ENCODE measurements at places on chromosomes 7 and 10.

DNA sequence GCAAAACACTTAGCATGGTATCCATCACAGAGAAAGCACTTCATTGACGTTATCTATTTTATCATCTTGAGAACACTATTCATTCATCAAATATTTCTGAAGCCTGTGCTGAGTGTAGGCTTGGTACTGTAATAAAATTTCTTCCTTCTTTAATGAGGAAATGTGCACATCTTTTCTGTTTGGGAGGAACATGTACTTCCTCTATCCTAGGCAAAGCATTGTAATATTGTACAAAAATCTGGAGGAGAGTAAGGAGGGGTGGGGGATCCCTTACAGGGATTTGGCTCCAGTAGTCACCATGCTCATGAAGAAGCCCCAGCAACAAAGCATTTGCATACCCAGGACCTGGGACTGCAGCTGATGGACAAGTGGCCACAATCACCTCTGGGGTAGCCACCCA is 39.9 kb upstream of the SORCS3 start:
- no peak for DNase-seq

DNA sequence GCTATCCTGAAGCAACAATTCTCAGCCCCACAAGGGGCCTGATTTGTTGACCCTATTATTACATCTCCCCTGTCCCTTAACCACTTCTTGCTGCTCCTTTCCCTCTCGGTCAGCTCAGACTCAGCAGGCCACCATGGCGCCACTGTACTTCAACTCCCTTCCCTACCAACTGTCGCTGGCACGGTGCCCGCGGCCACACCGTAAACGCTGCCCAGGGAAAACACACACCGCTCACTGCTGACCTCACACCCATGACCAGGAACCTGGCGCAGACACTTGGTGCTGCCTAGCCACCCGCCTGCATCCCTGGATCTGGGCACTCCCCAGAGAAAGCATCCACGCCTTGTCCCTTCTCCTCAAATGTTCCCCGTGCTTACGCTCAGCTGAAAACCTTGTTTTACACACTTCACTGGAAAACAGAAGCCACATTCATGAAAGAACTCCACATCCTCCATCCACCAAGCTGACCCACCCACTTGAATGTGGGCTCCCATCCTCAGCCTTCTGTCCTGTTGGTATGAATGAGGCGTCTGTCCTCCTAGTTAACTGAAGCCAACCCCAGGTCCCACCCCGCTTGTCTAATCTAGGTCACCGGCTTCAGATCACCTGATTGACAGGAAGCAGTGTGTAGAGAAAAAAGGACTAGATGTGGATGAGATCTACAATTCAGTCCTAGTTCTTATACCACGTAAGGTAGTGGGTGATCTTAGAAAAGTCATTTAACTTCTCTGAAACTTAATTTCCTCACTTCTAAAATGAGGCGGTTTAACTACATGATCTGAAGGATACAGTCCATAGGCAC is 28.5 kb upstream of the CRYGN start:
- DNase-seq, result no peak

- no peak for DNase-seq
Observed at GRCh38 chr7:96578606-96579005, 131.0 kb downstream of the SEM1 start.

DNA sequence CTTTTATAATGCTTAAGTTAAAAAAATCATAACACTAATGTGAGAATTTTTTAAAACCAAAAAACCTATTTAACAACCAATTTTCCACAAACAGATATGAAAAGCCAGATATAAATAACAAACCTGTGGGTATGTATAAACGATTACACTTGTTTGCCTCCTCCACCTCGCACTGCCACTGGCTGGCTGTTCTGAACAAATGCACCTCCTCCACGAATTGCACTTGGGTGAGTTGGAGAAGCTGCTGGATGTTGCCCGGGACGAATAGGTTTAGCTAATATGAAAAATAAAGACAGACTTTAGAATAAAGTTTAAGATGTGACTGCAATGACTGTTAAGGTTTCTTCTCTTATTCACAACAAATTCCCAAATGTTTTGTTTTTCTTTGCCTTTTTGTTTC is 40.8 kb downstream of the KIF5B start:
- no peak for DNase-seq

DNA sequence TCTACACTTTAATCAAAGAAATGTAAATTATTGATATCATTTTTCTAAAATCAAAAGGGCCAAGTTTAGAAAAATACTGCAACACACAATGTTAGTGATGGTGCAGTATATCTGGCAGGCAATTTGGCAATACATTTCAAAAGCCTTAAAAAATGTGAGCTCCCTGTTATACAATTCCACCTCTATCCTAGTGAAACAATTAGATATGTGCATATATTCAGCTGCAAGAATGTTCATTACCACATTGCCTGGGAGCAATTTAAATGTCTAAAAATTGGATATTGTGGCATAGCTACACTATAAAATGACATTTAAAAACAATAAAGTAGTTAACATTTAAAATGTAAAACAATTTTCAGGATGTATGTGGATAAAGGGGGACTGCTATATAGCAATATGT is 10.1 kb upstream of the ERVW-1 start:
- DNase-seq, result no peak

DNA sequence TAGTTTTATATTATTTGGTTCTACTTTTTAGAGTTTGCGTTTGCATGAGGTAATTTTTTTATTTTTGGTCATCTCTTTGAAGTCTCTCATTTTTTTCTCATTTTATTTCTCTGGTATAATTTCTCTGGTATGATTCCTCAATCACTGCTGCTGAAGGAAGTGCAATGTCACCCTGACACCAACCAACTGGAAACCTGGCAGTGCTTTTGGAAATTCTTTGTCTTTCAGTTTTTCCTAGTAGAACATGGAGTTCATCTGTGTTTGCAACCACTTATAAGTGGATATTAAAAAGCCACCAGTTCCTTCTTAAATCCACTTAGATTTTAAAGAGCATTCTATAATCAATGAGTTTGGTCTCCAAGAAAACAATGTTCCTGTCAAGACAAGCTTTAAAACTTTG is 291.8 kb downstream of the PRKG1 start:
- DNase-seq, result no peak

DNA sequence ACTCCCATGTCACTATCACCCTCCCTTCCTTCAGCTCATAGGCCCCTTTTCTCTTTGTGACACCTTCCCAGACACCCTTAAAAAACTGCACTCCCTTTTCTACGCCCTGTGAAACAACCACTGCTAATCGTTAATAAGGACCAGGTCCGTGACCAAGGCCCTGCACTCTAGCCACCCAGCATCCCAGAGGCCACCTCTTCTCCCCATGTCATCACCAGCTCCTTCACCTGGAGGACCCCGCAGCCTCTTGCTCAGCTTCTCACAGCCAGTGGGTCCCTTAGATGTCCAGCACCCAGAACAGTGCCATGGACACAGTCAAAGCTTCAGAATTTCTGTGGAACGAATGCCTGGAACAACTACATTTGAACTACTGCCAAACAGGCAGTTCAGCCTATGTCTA is 2.3 kb downstream of the PARD3 start:
- DNase-seq, result no peak

GRCh38 chr7:125173571-125173970 is 243.9 kb upstream of the POT1 start:
- DNase-seq, result no peak

GRCh38 chr10:50648089-50648934 is 24.6 kb upstream of the SGMS1 start:
- DNase-seq, result no peak

DNA sequence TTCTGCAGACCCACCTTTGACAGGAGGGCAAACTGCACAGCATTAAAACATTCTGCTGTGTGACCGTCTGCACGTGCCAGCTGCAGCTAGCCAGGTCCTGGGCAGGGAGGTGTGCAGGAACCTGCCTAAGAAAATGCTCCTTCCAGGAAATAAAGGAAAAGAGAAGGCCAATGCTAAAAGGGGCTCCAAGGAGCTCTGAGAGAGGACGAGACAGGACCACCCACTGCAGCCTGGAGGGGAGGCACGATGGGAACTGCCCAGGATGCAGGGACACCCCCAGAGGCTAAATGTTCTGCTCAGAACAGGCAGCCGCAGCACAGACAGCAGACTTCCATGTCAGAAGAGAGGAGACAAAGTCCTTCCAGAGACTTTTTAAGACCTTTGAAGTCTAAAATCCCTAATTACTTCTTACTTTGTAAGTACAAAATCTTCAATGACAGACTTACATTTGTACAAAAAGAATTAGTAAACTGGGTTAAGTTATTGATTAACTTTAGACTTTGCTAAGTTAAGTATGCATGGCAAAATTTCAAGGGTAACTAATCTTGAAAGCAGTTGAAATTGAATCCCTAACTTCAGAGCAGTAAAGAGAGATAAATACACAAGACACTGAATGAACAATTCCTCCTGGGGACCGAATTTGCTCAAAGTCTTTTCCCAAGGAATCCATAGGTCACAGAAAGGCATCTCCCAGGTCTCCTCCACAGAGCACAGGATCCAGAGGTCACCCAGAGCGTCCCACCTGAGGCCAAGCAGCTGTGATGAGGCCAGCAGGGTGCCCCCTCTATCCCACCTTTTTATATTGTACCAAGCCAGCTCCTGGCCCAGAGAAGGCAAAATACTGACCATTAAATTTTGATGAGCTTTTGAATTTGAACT is 21.5 kb downstream of the HSPA12A start:
- no peak for DNase-seq

GRCh38 chr10:69064762-69065328 is 23.1 kb upstream of the SRGN start:
- DNase-seq, result no peak

GRCh38 chr10:129709101-129709500 is 242.1 kb downstream of the MGMT start:
- no peak for DNase-seq

DNA sequence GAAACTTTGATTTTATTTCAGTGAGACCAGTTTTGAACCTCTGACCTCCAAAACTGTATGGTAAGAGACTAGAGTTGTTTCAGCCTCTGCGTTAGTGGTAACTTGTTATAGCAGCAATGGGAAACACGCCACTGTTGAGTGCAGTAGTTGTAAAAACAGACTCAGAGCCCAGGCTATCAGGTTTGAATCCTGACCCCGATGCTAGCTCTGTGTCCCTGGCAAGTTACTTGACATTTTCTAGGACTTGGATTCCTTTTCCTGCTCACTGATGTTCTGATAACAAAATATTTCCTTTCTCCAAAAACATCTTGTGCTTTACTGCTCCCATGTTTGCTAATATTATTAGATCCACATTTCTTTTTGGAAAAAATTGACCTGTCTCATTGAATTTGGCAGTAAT is 131.0 kb downstream of the PLXDC2 start:
- DNase-seq, result no peak

DNA sequence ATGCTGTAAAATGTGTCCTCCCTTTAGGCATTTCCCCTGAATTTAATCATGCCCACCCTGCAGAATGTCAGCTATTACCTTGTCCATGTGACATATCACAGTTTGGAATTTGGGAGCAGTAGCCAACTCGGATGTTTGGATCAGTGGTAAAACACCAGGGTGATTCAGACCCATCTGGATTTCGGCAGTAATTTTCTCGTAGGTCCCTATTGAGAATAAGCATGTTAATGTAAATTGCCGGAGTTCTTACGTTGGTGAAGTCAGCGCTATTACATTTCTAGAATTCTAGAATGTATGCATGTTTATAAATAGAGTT is 44.1 kb downstream of the HGF start:
- no peak for DNase-seq

DNA sequence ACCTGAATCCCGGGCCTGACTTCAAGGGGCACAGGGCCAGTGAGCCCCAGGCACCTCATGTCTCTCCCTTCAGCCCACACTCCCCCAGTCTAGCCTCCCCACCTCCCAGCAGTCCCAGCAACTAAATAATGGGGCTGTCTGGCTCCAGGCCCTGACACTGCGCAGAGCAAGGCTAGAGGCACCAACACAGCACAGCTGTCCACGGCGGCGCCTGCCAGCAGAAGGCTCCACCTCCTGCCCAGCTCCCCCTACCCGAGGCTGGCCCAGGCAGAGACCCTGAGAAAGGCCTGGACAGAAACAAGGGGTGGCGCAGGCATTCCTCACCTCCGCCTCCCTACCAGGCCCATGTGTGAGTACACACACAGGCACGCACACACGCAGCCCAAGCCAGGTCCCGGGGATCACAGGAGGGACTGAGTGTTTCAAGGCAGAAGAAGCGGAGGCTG is 6.1 kb downstream of the KCNH2 start:
- DNase-seq, result peak; percentile 92

DNA sequence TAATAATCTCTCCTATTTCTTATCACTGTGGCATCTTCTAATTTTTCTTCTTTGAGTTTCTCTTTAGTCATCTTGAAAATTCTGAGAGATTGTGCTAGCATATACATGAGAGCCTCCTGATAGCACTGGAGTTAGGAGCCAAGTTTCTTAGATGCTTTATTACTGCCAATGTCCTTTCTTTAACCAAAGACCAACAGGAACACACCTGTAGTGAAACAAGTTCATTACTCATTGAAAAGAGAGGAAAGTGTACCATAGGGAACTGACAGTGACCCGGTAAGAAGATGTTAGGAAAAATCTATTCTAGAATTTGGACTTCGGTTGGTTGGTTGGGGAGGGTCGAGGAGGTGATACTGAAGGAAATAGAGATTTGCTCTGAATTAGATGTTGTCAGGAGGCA is 27.1 kb upstream of the CD36 start:
- DNase-seq, result no peak

- DNase-seq, result no peak
Observed at GRCh38 chr7:94423863-94424735, 29.4 kb downstream of the COL1A2 start.

GRCh38 chr7:149728491-149729375 is 44.7 kb downstream of the ZNF467 start:
- DNase-seq, result no peak

- DNase-seq, result no peak
Observed at GRCh38 chr7:31958226-31958625, 112.0 kb downstream of the PDE1C start.

DNA sequence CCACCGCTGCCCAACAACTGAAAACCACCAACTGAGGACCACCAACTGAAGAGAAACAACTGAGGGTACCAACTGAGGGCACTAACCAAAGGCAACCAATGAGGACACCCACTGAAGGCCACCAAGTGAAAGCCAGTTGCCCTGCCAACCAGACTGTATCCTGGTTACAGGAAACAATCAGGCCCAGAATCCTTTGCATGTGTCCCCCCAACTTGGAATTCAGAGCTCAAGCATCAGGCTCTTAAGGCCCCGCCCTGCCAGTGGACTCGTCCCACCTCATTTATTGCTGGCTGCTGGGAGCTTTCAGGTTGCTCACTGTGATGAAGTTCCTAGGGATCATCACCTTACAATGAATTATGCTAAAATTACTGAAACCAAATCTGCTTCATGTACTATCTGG is 76.6 kb upstream of the ABI1 start:
- DNase-seq, result no peak

- DNase-seq, result no peak
Observed at GRCh38 chr7:42745357-42746059, 166.4 kb downstream of the C7orf25 start.

- DNase-seq, result no peak
Observed at GRCh38 chr7:22871661-22872060, 49.0 kb upstream of the TOMM7 start.

GRCh38 chr10:73340121-73340520 is 18.5 kb downstream of the CFAP70 start:
- no peak for DNase-seq
